ENCODE measurements at places on chromosomes 1 and 21.
A peak's percentile ranks its signal among the peaks of the same experiment; 100 is the strongest.

DNA sequence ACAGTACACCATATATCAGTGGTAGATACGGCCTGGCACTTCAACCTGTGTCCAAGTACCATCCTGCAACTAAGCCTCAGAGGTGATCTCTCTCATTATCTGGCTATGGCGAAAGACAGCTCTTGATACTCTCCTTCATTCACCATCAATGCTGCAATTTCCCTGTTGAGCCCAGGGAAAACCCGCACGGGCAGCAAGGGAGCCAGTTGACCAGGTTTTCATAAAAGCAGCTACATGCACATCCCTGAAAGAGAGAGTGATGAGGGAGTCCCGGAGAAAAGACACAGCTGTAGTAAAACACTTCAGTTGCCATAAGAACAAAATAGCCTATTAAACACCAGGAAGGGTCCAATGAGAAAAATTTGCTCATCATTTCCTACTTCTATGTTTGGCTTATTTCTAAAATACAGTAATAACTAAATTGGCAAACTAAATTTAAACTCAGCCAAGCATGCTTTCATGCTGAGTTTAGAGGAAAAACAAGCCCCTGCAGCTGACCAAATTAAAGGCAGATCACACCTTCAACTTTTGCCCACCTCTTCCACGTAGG lies 68.3 kb downstream of the CAPZB start:
- DNase-seq: no peak

DNA sequence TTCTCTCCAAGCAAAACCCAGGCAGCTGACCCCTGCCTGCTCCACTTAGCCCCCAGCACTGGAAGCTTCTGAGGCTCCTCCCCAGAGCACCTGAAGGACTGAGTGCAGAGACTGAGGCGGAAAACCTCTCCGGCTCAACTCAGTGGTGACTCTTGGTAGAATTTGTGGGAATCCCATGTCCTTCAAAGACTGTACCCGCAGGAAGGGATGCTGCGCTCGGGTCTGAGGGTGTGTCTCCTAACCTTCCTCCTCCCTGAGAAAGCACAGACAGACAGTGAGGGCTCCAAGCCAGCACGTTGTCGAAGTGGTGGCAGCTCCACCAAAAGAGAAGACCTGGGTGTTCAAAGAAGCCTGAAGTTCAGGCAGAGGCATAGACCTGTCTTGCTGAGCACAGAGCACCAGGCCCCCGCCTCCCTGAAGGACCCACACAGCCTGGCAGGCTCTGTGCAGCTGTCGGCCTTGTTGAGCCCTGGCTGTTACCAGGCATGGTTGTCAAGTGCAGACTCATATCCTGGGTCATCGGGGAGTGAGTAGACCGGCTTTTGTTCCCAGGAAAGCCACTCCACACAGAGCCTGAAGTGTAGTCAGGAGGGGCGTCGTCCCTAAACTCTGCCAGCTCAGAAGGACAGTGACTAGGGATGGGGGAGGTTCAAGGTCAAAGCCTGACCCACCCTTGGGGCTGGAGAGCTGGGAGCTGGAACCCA lies 36.7 kb downstream of the CSMD2 start:
- DNase-seq: no peak

GRCh38 chr1:15062479-15063099 lies 91.0 kb upstream of the TMEM51 start:
- DNase-seq: no peak

DNA sequence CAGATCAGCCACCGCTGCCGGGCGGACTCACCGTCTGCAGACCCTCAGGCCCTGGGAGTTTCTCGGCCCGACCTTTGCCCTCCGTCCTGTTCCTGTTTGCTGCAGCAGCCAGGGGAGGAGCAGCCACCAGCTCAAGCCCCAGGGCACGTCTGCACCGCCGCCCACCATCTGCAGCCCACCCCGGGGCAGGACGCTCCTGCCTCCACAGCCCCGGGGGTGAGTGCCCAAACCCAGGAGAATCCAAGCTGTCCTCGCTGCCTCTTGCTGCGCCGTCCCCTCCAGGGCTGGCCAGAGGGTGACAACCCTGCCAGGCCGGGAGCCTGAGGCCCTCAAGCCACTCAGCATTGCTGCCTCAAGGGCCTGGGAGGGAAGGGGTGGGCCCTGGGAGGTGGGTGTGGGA lies 1.2 kb upstream of the SLC25A34 start:
- DNase-seq: no peak

DNA sequence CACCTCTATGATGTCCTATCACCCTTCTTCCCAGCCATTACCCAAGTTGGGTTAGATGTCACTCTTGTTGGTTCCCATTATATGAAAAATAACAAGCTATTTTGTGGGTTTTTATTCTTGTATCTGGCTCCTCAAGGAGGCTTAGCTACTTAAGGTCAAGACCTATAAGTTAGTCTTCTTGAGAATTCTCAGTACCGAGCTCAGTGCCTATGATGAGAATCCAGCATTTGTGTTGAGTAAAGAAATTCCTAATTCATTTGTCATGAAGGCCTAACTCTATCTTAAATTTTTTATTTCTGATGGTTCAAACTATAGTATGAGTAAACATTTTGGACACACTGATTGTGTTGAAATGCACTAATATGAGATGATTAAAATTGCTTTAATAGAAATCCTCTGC lies 15.9 kb downstream of the NUF2 start:
- no peak for DNase-seq

- no peak for DNase-seq
Observed at GRCh38 chr1:7221826-7222694, 436.8 kb downstream of the CAMTA1 start.

DNA sequence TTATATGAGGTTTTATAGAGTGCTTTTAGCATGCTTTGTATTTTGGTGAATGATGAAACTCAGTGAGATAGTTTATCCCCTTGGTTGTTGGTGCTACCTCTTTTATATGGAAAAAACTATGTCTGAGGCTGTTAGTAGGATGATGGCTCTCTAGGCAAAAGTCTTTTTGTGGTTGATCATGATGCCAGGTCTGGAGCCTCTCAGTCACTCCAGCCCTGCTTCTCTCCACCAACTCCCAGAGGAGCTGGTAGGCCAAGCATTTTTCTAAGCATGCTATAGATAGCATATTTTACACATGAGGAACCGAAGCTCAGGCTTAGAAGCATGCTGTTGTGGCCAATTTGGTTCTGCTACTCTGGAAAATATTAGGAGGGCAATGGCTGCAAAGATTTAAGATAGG lies 82.2 kb downstream of the FMN2 start:
- peak; percentile 17 for DNase-seq

- DNase-seq: no peak
Observed at GRCh38 chr1:66945316-66945715, 20.5 kb downstream of the MIER1 start.

- no peak for DNase-seq
Observed at GRCh38 chr1:119827010-119827409, 15.8 kb upstream of the REG4 start.

DNA sequence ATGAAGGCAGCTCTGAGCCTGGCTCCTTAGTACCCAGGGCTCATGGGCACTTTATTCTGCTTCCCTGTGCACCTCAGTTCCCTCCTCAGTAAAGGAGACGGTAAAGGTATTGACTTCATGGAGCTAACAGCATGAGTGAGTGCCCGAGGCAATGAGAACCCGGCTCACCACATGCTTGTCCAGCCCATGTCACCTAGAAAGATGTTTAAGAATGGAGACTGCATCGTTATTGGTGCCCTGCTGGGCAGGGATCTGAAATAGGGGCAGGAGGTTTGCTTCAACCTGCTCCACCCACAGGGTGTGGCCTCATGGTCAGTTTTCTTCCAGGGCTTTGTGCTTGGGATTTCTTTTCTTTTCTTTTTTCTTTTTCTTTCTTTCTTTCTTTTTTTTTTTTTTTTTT lies 7.0 kb upstream of the KCNE1 start:
- DNase-seq: peak; percentile 26

DNA sequence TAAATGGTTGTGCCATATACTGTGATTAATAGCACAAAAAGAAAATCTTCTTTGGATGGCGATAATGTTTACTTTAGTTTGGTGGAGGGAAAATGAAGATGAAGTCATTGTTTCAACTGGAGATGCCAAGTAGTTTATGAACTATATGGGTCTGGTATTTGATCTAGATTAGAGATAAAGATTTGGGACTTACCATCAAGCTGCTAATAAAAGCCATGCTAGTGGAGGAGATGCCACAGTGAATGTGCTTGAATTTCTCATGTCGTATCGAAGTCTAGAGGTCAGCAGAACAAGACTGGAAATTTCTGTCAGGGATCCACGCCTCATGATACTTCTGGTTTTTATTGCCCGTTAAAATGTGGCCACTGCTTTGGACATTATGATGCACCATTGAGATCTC lies 742.0 kb downstream of the NCAM2 start:
- DNase-seq: no peak

GRCh38 chr21:46465651-46466050 lies 7.0 kb downstream of the DIP2A start:
- DNase-seq: no peak

DNA sequence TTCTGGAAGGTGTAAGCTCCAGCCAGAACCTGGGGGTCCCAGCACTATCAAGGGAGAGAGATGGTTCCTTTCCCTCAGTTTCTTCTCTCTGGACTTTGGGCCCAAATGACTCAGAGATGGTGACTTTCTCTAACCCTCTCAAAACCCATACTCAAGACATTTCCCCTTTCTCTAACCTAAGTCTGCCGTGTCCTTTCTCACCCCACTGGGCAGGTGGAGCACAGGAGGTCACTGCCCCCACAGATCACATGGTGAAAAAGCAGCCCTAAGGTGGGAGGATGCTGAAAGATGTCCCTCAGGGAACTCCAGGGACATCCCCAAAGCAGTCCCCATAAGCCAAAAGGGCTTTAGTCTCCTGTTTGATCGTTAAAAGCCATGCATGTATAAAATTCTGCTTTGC lies 173.7 kb downstream of the HIVEP3 start:
- DNase-seq: no peak

DNA sequence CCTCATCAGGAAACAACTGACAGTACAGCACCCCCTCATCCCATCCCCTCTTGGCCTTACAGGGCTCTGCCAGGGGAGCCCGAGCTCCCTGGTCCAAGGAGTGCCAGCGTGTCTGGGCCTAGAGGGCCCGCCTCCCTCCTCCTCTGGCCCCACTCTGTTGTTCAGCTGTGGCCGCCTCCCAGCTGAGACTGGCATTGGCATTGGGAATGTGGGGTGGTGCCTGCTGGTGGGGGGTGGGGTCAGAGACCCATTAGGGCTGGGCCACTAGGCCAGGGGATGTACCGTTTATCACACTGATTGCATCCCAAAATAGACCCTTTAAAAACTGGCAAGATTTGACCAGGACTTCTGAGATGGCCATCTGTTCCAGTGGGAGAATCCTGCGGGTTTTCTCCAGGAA lies 1.4 kb downstream of the LDLRAP1 start:
- peak; percentile 59 for DNase-seq

DNA sequence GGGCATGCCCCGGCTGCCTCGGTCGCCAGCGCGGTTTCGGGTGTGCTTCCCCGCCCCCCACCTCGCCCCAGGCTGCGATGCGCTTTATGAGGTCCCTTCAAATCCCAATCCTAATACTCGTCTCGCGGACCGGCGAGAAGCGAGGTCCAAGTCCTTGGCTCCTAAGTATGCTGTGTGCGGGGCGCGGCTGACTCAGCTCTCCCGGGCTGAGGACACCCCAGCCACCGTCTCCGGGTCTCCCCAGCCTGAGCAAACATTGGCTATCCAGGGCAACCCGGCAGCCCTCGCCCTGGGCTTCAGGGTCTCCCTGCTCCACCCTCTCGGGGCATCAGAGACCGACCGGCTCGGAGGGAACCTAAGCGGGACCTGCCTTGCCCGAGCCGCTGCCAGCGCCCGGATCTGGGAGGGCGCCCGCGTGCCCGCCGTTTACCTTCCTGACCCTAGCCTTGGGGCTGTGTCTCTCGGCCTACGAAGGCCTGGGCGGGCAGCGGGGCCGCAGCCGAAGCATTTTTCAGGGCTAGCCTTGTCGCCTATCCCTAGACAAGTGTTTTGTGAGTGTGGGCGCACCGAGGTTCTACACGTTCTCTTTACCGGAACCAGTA lies 1.2 kb downstream of the ITPKB start:
- DNase-seq: peak; percentile 62

DNA sequence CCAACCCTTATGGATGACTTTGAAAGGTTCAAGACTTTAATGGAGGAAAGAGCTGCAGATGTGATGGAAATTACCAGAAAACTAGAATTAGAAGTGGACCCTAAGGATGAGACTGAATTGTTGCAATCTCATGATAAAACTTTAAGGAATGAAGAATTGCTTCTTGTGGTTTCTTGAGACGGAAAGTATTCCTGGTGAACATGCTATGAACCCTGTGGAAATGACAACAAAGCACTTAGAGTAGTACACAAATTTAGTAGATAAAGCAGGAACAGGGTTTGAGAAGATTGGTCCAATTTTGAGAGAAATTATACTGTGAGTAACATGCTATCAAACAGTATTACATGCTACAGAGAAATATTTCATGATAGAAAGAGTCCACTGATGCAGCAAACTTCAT lies 215.4 kb downstream of the OMA1 start:
- peak; percentile 66 for DNase-seq

DNA sequence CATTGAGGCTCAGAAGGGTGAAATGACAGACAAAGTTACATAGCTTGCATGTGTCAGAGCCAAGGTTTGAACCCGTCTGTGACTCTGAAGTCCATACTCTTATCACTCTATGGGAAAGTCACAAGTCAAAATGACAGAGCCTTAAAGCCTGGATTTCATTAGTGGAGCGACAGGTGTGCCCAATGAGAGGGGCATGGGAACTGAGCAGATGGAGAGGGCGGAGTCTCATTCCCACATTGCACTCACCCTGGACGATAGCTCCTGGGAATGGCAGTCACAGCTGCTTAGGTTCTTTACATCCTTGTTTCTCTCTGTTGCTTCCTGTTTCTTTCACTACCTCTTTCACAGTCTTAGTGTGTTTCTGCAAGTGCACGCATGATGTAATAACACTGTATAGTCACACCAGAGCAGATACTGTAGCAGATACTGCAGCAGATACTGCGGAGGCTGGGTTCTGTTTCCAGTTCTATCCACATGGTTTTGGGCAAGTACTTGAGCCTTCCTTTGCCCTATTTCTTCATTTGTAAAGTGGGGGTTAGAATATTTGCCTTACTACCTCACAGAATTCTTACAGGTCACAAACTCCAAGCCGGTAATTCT lies 127.2 kb downstream of the ZSCAN20 start:
- DNase-seq: no peak

DNA sequence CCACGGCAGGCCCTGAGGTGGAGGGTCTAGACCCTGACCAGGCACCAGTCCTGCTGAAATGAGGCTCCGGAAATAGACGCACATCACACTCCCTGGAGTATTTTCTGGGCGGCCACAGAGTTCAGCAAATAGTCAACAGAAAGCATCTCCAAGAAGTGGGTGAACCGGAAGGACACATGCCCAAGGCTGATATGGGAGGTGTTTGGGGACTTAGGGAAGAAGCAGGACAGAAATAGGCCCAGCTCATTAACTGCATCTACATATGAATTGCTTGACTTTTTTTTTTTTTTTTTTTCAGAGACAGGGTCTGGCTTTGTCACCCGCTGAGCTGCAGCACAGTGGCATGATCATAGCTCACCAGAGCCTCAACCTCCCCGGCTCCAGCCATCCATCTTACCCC lies 36.5 kb upstream of the GPR157 start:
- no peak for DNase-seq

- no peak for DNase-seq
Observed at GRCh38 chr1:47180603-47181094, 9.2 kb downstream of the PDZK1IP1 start.

GRCh38 chr1:116540088-116540487 lies 30.7 kb downstream of the CD58 start:
- DNase-seq: no peak

GRCh38 chr1:35707601-35708440 lies 10.9 kb downstream of the C1orf216 start:
- peak; percentile 80 for DNase-seq

GRCh38 chr1:91827087-91827458 lies 58.9 kb downstream of the TGFBR3 start:
- no peak for DNase-seq

- DNase-seq: no peak
Observed at GRCh38 chr1:58190267-58190988, 356.1 kb downstream of the OMA1 start.

All from GM03348 (cell line).